ENCODE measurements at places on chromosomes 7 and 10. TPM values are rescaled to one million over a fixed set of nuclear protein-coding genes. Genes with fewer than 3 reads are reported as not detected.

DNA sequence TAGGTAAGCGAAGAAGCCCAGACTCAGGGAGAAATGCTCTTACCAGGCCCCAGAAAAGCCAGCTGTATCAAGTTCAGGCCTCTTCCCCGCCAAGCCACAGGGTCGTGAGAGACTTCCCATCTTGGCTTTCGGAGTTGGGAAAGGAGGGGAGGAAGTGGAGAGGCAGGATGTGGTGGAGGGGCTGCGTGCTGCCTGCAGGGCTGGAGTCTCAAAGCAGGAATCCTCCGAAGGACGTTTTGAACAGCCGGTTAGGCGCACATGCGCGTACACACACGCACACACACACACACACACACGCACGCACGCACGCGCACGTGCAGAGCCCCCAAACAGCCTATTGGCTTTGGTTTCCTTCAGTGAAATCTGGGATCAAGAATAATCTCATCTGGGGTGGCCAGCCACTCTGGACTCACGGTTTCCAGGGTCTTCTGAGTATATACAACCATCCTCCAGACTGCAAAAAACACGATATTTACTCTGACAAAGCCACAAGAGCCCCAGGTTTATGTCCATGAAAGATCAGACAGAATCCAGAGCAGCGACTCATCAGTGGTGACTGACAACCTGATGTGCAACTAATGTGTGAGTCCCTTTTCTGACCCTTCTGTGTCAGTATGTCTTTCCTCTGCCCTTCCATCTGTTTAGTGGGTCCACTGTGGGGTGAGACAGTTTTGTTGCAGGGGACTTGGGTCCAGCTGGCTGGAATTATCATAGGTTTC is 115.0 kb upstream of the ZNF438 start:
- no peaks in the 10 kb centered on the region for H3K27me3 ChIP-seq
- peak; percentile 50 for DNase-seq
- H3K27ac ChIP-seq, result no peak overlapping the region
- H3K4me1 ChIP-seq, result peaks cover 4% of the 10 kb centered on the region

- DNase-seq, result no peak
- no peaks in the 10 kb centered on the region for H3K27me3 ChIP-seq
- no peaks in the 10 kb centered on the region for H3K36me3 ChIP-seq
- no peaks in the 10 kb centered on the region for H3K4me1 ChIP-seq
- no peak overlapping the region for H3K27ac ChIP-seq
Observed at GRCh38 chr10:33632432-33632831, 298.0 kb upstream of the NRP1 start.

- H3K4me1 ChIP-seq, result no peaks in the 10 kb centered on the region
- no peak for DNase-seq
- no peak overlapping the region for H3K27ac ChIP-seq
- H3K4me3 ChIP-seq, result no peak overlapping the region
- no peaks in the 10 kb centered on the region for H3K36me3 ChIP-seq
Observed at GRCh38 chr7:20114468-20114867, 102.7 kb downstream of the MACC1 start.

DNA sequence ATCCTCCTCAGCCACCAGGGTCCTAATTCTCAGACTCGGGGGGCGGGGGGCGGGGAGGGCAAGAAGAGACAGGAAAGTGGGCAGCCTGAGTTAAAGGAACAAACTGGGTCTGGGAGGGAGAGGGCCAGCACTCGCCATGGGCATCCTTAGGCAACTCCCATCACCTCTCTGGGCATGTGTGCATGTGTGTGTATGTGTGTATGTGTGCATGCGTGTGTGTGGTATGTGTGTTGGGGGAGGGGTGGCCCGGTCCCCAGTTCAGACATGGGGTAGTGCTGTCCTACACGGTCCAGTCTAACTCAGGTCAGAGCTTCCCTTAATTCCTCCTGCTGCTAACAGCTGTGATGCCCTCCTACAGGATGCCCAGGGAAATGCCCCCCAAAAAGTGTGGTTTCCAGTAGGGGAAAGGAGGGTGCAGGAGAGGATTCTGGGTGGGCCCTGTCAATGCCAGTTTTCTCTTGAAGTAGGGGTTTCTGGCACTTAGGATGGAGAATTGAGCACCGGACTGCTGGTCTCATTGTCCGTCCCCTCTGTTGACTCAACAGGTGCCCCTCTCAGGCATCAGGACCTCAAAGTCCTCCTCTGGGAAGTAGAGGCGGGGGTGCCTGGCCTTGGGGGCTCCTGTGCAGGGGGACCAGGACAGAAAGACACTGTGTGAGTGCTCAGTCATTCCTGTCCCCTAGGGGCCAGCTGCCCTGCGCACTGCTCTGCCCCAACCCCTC is 15.1 kb upstream of the ZMIZ1 start:
- no peak overlapping the region for H3K4me3 ChIP-seq
- H3K27ac ChIP-seq, result no peak overlapping the region
- no peak for DNase-seq
- no peaks in the 10 kb centered on the region for H3K36me3 ChIP-seq

- DNase-seq, result no peak
- no peaks in the 10 kb centered on the region for H3K27me3 ChIP-seq
- peaks cover 19% of the 10 kb centered on the region for H3K4me1 ChIP-seq
- H3K36me3 ChIP-seq, result no peaks in the 10 kb centered on the region
- no peak overlapping the region for H3K4me3 ChIP-seq
Observed at GRCh38 chr10:22677333-22677732, 37.0 kb downstream of the PIP4K2A start.

GRCh38 chr7:141610671-141611070 is 59.5 kb downstream of the AGK start:
- no peaks in the 10 kb centered on the region for H3K4me1 ChIP-seq
- no peaks in the 10 kb centered on the region for H3K27me3 ChIP-seq
- H3K4me3 ChIP-seq, result no peak overlapping the region
- peaks cover 21% of the 10 kb centered on the region for H3K36me3 ChIP-seq
- no peak for DNase-seq

DNA sequence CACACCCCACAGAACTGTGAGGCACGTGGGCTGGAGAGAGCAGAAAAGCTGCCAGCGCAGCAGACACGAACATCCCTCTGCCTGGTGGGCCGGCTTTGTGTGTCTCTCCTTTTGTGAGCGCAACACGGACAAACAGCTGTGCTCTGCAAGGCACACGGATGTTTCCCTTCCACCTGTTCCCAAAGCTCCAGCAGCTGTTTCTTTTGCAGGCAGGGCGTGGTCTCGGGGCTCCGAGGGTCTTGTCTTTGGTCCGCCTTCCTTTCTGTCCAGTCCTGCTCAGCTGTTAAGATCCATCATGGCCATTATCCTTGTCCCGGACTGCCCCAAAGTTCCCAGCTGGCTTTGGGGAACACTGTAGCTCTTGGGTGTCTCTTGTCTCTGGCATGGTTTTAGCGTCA is 32.7 kb upstream of the SH2B2 start:
- DNase-seq, result no peak
- no peak overlapping the region for H3K4me3 ChIP-seq
- H3K27ac ChIP-seq, result no peak overlapping the region
- H3K27me3 ChIP-seq, result no peaks in the 10 kb centered on the region

DNA sequence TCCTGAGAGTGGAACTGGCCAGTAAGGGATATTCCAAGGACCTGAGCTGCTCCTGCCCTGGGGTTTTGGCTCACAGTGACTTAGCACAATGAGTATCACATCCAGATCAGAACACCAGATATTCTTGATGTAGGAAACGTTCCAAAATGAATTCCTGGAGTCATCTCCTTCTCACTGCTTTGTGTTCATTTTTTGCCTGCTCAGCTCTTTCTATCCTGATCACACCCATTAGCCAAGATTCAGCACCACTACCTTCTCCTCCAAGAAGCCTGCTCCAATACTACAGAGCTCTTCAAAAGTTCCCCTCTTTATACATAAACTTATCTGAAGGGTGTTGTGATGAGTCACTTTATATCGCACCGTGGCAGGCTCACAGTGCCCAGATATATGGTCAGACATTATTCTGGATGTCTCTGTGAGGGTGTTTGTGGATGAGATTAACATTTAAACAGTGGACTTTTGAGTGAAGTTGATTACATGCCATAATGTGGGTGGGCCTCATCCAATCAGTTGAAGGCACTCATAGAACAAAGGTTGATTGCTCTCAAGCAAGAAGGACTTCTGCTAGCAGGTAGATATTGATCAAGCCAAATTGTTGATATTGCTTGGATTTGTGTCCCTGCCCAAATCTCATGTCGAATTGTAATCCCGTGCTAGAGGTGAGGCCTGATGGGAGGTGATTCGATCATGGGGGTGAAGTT is 1155.2 kb upstream of the AUTS2 start:
- no peak overlapping the region for H3K4me3 ChIP-seq
- H3K36me3 ChIP-seq, result no peaks in the 10 kb centered on the region
- no peaks in the 10 kb centered on the region for H3K4me1 ChIP-seq
- no peak for DNase-seq
- H3K27ac ChIP-seq, result no peak overlapping the region
- no peaks in the 10 kb centered on the region for H3K27me3 ChIP-seq

- peaks cover 76% of the 10 kb centered on the region for H3K36me3 ChIP-seq
- H3K27me3 ChIP-seq, result no peaks in the 10 kb centered on the region
- H3K4me1 ChIP-seq, result no peaks in the 10 kb centered on the region
- H3K27ac ChIP-seq, result no peak overlapping the region
Observed at GRCh38 chr10:348456-348855, 213.2 kb downstream of the ZMYND11 start.

DNA sequence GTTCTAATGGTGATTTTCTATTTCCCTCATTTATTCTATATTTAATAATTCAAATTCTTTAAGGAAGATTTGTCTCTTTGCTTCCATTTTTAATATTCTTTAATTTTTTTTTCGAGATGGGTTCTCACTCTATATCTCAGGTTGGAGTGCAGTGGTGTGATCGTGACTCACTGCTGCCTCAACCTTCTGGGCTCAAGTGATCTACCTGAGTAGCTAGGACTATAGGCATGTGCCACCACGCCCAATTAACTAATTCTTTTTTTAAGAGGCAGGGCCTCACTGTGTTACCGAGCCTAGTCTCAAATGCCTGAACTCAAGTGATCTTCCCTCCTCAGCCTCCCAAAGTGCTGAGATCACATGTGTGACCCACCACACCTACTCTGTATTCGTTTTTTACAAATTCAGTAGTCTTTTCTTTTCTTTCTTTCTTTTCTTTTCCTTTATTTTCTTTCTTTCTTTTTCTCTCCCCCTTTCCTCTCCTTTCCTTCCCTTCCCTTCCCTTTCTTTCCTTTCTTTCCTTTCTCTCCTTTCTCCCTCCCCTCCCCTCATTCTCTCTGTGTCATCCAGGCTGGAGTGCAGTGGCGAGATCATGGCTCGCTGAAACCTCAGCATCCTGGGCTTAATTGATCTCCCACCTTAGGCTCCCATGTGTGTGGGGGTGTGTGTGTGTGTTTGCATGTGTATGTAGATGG is 323.1 kb downstream of the ADK start:
- H3K27ac ChIP-seq, result no peak overlapping the region
- no peak for DNase-seq
- no peak overlapping the region for H3K4me3 ChIP-seq
- H3K36me3 ChIP-seq, result no peaks in the 10 kb centered on the region
- no peaks in the 10 kb centered on the region for H3K27me3 ChIP-seq
- H3K4me1 ChIP-seq, result no peaks in the 10 kb centered on the region

GRCh38 chr10:80296942-80297341 is 7.5 kb upstream of the MAT1A start:
- H3K27ac ChIP-seq, result no peak overlapping the region
- no peak for DNase-seq
- no peaks in the 10 kb centered on the region for H3K36me3 ChIP-seq
- no peak overlapping the region for H3K4me3 ChIP-seq
- H3K27me3 ChIP-seq, result no peaks in the 10 kb centered on the region

DNA sequence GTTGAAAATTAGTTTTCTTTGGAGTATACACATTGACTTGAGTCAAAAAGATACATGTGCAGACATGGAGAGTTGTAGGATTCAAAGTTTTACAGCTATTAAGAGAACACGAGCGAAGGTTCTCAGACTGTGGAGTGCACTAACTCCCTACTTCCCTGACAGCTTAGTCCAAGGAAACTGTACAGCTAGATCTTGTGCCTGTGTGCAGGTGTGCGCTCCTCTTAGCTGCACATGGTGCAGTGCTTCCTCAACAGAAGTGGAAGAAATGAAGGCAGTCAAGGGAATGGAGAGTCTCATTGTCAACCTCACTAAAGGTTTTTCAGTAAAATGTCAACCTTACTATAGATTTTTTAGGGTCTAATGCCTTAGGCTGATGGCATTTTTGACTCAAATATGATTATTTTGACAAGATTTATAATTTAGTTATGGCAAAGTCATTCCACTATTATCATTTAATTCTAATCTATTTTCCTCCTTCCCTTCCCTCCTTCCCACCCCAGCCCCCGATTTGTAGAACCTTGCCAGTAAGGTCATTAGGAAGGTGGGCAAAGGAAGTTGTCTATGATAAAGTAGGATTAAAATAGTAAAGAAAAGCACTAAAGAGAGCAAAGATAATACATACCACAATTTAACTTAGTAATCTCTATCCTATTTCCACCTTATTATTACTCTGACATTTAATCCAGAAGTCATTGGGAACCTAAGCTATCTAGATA is 13.6 kb downstream of the PDK4 start:
- H3K4me1 ChIP-seq, result peaks cover 6% of the 10 kb centered on the region
- DNase-seq, result no peak
- H3K36me3 ChIP-seq, result peaks cover 42% of the 10 kb centered on the region
- H3K27ac ChIP-seq, result peak overlapping the region; percentile 37

DNA sequence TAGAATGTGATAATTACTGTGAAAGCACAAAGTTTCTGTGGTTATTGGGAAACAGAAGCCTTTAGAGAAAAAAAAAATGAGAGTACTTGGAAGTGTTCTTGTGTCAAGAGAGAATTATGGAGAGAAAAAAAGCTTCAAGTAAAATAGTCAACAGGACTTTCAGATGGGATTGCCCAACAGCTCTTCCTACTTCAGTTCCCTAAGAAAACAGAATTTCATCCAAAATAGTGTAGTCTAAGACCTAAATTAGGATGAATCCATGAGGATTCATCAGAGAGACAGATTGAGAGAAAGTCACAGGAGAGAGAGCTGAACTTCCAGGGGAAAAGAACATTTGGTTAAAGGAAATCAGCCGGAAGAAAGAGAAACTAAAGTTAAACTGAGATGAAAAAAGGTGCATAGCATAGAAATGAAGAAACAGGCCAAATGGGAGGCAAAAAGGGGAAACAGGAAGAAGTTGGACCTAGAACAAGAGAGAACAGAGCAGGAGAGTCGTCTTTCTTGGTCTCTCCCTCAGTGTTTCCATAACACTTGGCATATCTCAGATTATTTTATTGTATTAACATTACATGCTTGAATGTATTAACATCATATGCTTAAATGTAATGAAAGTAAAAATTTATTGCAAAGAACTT is 2.5 kb downstream of the SCIN start:
- H3K27me3 ChIP-seq, result peaks cover 13% of the 10 kb centered on the region
- no peak for DNase-seq
- no peak overlapping the region for H3K27ac ChIP-seq
- H3K36me3 ChIP-seq, result no peaks in the 10 kb centered on the region

- no peaks in the 10 kb centered on the region for H3K27me3 ChIP-seq
- H3K4me3 ChIP-seq, result no peak overlapping the region
- H3K27ac ChIP-seq, result no peak overlapping the region
Observed at GRCh38 chr10:77139252-77140160, 498.1 kb downstream of the KCNMA1 start.

DNA sequence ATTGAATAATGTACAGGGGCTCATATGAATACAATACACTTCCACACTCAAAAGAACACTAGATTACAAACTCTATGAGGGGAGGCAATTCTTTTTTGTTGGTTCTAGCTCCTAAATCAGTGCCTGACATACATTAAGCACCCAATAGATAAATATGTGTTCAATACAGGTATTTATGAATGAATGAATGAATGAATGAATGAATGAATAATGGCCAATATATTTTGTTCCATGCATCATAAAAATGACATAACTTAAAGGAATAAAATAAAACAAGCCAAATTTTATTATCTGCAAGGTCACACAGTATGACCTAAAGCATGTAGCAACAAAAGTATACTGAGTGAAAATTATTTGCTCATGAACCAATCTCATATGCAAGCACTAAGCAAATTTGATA is 168.9 kb downstream of the CACNA2D1 start:
- no peaks in the 10 kb centered on the region for H3K27me3 ChIP-seq
- no peak for DNase-seq
- H3K27ac ChIP-seq, result no peak overlapping the region

MRC1 gene
- 39.6 TPM for total RNA-seq

OLAH gene
- total RNA-seq, result 2.6 TPM

RNF133 gene
- 2.6 TPM for total RNA-seq
